Mesothelial cell of epicardium (in vitro differentiated cells): ENCODE measurements at places on chromosomes 4 and X.

GRCh38 chr4:128517739-128518510 lies 230.3 kb upstream of the PGRMC2 start:
- no peak for DNase-seq

DNA sequence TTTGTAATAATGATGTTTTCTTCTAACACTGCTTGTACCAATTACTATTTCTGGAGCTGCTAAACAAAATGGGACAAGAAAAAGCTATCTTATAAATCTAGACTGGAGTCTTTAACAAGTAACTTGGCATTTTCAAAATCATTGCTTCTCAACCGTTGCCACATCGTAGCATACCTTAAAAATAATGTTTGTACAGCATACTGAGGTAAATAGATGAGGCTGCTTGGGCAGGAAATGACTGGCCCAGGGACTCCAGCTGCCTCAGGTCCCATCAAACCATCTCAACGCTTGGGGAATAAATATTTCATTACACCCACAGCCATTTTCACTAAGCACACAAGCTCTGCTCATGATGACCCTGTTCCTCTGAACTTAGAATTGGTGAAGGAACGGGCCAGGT lies 115.1 kb downstream of the SPANXA1 start:
- DNase-seq: no peak

- DNase-seq: no peak
These were observed 168.7 kb downstream of the ANTXR2 start for GRCh38 chr4:79904331-79904730.

- DNase-seq: no peak
These were observed 102.5 kb downstream of the POLA1 start for GRCh38 chrX:24796204-24796603.

DNA sequence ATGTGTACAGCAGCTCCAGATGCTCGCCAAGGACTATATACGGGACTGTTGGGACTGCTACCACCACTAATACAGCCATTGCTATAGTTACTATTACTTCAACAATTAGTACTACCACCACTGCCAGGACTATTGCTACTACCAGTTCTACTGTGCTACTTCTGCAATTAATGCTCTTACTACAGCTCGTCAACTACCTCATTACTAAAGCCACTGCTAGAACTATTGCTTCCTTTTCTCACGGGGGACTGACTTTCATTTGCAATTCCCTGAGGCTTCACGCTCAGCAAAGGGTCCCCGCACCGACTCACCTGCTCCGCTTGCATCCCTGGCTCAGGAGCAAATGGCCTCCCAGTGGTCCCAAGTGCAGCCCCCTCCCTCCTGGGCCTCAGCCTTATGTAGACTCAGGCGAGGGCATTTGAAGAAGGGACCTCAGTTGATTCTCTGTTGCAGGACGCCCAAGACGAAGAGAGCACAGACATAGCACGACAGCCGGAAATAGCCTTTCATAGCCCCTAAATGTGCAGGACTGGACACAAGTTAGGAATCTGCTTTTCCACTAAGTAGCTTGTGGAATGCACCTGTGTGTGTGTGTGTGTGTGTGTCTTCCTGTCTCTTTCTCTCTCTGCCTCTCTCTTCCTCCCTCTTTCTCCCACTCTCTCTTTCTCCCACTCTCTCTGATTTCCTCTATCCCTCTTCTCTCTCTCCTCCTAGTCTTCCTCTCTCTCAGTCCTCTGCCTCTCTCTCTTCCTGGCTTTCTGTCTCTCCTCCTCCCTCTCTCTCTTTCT lies 294.8 kb downstream of the ASMT start:
- no peak for DNase-seq

- DNase-seq: no peak
These were observed 185.8 kb downstream of the SHOX start for GRCh38 chrX:816411-816810.

GRCh38 chr4:177770776-177771175 lies 328.5 kb upstream of the AGA start:
- DNase-seq: no peak

DNA sequence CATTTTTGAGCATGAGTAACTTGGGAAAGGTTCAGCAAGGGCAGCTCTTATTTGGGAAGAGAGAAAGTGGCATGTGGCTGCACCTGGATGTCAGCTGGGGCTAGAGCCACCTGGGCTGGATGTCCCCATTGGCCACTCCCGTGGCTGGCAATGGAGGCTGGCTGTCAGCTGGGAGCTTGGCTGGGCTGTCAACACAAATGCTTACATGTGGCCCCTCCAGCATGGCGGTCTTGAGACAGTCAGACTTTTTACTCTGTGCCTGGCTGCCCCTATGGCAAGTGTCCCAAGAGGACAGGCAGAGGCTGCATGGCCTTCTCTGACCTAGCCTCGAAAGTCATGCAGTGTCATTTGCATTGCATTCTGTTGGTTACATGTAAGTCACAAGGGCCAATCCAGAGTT lies 99.6 kb downstream of the FAM53A start:
- DNase-seq: no peak

- no peak for DNase-seq
These were observed 175.8 kb upstream of the MTMR8 start for GRCh38 chrX:64571011-64571410.

DNA sequence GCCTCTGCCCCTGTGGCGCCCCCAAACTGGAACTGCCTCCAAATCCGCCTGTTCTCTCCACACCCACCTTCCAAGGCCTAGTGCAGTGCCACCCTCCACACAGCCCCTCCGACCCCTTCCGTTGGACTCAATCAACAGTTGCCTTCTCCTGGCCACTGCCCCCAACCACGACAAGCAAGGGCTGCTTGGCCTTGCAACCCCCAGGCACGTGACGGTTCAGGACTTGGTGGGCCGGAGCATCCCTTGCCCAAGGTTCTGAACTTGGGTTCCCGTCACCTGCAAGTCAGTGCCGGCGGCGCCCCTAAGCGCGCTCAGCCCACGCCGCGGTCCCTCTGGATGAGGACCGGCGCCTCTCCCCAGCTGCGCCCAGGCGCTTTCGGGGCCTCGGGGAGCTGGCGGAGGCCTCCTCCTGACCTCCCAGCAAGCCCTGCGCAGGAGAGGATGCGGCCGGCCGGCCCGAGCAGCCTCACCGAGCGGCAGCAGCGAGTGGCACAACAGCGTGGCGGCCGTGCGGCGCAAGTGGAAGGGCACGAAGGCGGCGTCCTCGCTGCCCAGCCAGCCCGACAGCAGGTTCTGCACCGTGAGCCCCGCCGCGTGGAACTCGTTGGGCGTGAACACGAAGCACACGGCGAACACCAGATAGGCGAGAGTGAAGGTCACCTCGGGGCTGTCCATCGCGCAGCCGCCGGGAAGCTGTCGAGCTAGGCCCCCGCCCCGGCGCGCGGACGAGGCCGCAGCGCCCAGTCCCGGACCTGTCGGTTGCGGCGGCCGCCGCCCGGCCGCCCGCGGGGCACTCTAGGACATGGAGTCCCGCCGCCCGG lies 750 bp downstream of the TMEM129 start:
- DNase-seq: peak; percentile 69

GRCh38 chrX:29587107-29587506 lies 628.3 kb upstream of the MAGEB2 start:
- DNase-seq: no peak

GRCh38 chr4:53997898-53998297 lies 66.5 kb downstream of the CHIC2 start:
- DNase-seq: no peak

DNA sequence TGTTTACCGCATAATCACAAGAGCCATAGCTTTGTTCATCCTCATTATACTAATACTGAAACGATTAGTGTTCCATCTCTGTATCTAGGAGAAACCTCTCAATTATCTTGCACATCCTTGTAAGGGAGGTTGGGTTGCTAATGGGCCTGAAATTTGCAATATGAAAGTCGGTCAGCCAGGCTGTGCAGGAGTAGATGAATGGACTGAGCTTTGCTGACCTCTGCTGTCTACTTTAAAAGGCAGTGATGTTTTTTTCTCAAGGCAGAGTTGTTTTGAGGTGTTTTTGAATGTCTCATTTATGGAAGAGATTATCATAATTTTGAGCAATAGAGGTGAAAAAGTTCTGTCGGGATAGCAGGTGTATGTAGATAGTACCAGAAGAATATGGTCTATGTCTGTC lies 47.9 kb upstream of the LINC00632 start:
- no peak for DNase-seq

- no peak for DNase-seq
These were observed 10.1 kb upstream of the FMR1 start for GRCh38 chrX:147901461-147902126.

DNA sequence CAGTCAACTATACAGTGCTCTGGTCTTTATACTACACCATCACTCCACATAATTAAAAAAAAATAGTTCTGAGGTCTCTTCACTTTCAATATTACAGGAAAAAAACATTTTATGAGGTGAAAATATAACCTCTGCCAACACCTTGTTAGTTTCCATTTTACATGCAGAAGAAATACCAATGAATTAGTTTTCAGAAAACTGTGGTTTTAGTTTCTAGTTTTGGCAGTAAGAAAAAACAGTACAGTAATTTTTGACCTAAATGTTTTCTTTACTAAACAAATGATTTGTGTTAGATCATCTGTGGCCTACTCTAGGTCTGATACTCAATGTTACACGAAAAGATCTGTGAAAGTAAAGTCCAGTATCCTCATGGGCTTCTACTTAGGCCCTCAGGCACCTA lies 10.0 kb downstream of the SULT1E1 start:
- no peak for DNase-seq

DNA sequence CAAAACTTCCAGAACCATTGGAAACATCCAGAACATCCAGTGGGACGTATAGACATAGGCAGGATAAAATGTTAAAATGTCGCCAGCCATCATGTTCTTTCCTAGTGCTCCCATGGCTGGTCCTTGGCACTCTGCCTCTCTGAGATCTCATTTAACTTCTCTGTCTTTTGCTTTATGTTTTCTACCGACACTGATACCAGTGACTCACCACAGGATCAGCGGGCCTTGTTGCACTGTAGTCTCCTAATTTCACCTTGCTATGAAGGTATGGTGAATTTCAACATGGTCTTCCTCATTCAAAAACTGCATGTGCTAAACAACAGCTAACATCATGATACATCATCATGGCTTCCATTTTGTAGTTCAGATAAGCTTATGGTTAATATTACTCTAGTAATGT lies 521.0 kb upstream of the IGFBP7 start:
- no peak for DNase-seq

GRCh38 chr4:46249516-46249915 lies 125.7 kb upstream of the GABRG1 start:
- no peak for DNase-seq

- DNase-seq: no peak
These were observed 788.9 kb downstream of the RPA4 start for GRCh38 chrX:97672608-97673007.

GRCh38 chr4:147769386-147769785 lies 37.5 kb downstream of the ARHGAP10 start:
- DNase-seq: no peak

DNA sequence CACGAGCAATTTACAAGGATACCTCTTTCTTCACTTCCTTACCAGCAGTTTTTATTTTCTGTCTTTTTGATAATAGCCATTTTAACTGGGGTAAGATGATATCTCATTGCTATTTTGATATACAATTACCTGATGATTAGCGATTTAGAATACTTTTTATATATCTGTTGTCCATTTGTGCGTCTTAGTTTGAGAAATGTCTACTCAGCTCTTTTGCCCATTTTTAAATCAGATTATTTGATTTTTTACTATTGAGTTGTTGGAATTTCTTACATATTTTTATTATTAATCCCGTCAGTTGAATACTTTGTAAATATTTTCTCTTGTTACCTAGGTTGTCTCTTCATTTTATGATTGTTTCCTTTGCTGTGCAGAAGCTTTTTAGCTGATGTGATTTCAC lies 1.5 kb upstream of the SPIN2A start:
- no peak for DNase-seq

DNA sequence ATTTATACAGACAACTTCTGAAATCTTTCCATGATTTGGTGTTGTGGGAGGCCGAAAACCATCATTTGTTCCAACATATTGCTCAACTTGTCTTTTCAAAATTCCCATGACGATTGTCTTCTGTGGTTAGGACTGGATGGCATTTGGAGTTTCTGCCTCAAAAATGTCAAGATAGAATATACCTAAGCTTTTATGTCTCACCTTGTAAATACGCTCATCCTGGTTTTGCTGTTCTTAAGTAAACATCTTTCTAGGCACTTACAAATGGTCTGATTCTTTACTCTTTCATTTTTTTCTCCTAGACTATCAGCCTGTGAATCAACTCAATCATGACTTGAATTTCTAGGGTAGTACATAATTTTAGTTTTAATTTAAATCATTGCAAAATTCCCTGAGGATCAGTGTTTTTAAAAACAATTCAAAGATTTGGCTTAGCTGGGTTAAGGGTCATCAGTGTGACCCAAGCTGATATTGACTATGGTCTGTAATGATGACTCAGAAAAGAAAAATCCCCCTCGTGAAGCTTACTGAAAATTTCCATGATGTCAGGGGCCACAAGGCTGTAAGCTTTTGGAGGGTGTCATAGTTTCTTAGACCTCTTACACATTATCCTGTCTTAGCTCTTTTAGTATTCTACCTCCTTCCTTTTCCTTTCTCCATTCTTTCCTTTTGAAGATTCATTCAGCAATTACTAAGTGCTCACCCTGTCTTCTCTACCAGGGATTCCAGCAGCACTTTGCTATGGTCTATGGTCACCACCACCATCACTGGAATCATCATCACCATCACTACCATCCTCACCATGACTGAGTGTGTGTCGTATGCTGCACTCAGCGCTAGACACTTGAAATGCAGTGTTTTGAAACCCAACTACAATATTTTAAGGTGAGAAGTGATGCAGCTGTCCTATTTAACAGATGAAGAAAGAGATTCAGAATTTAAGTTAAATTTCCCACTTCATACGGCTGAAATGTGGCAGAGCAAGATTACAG lies 124.4 kb downstream of the CPE start:
- DNase-seq: no peak

DNA sequence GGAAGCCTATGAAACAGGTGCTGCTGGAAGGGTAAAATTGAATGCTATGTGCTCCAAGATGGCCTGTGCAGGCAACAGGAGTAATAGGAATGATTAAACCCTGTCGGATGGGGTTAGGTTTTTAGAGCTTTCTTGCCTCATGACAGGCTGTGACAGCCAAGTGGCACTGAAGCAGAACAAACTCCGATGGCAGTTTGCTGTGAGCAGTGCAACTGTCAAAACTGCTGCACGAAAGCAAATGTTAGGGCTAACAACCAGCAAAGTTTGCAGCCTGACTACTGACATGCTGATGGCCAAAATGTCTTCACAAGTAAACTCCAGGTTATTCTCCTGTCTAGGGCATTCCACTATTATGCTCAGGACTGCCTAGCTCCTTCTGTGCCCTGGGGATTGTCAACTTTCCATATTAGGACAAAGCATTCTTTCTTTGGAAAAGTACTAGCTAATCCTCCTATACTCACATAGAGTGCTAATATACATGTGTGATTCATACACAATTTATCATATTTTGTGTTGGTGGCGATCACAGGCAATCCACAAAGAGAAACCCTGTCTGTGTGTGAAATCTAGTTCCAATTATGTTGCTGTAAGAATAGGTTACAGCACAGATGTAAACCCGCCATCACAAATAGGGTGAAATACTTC lies 486.6 kb upstream of the TENM3 start:
- no peak for DNase-seq
